ENCODE measurements at places on chromosomes 16 and 17.
A peak's percentile ranks its signal among the peaks of the same experiment; 100 is the strongest.

GRCh38 chr16:14284930-14285512 is 213.9 kb downstream of the MRTFB start:
- DNase-seq, result peak; percentile 68

- peak; percentile 68 for DNase-seq
Observed at GRCh38 chr17:17151962-17152361, 54.2 kb downstream of the PLD6 start.

DNA sequence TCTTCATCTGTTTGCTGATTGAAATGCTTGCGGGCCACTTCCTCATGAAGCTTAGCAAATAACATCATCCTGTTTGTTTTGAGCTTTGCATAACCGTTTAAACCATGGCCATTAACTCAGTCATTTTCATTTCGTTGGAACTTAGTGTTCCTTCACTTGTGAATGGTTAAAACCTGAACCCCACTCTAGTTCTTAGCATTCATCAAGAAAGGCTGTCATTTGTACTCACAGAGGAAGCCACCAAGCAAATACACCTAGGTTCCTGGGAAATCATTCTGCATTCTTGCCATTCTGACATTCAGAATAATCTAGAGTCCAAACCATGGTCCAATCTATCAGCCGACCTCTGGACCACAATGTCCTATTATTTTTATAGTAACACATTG is 8.4 kb upstream of the TAT start:
- DNase-seq, result no peak

DNA sequence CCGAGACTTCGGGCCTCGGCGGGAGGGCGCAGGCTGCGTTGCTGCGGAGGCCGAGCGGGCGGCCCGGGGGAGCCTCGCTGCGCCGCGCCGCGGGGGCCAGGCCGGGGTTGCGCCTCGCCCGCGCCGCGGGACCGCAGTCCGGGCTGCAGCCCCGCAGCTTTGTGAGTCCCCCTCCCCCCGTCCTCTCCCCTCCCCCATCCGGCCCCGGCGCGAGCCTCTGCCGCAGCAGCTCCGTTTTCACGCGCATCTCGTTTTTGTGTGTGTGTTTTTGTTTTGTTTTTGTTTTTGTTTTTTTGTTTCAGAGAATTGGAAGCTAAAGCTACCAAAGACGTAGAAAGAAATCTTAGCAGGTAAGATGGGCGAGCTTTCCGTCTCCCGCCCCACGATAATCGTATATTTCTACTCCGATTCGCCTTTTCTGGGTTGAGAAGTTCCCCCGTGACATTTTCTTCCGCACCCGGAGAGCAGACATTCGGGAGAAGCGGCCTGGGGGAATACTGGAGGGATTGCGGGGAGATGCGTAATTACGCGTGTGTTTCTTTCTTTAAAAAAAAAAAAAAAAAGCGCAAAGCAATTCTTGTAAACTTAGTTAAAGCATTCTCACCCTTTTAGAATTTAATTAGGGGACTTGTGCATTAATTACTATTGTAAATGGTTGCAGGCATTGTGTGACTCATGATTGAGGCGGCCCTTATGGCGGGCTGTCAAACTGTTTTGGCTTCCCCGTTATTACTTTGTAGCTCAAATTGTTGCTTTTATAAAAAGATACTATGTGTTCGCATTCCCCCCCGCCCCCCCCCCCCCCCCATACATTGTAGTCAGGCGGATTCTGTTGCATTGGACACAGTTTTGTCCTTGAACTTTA is 732 bp downstream of the TNRC6A start:
- no peak for DNase-seq
